ENCODE measurements at places on chromosomes 13 and 19.

DNA sequence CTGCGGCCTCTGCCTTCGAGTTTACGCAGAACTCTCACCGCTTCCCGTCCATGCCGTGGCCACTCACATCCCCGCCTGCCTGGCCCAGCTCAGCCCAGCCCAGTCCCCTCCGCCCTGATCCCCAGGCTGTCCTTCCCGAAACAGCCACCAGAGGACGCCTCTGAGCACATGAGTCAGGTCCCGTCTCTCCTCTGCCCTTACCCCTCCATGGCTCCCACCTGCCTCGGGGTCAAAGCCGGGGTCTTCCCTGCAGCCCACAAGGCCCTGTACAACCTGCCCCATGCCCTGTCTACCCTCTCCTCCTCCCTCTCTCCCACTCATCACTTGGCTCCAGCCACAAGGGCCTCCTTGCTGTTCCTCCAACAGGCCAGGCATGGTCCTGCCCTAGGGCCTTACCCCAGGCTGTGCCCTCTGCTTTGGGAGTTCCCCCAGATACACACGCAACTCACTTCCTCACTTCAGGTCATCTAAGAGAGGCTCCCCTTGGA is 8.1 kb upstream of the SEMA6B start:
- peak; percentile 57 for DNase-seq

DNA sequence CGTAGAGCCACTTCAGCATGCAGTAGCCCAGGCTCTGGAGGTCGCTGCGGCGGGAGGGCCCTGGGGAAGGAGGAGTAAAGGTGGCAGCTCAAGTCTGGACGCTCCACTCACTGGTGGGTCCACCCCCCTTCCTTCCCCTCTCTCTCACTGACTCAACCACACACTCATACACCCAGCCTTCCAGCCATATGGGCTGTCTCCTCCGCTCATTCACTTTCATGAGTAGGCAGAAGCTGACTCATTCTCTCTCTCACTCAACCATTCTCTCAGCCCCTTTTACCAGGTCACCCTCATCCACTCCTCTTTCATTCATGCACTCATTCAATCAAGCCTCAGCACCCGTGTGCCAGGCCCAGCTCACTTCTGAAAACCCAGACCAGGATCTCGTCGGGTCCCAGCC is 27.5 kb upstream of the SIGLEC11 start:
- DNase-seq = peak; percentile 20

- DNase-seq = peak; percentile 35
Observed at GRCh38 chr13:70960841-70961443, 852.7 kb upstream of the KLHL1 start.

GRCh38 chr19:28999724-29000433 is 213.1 kb downstream of the UQCRFS1 start:
- no peak for DNase-seq

DNA sequence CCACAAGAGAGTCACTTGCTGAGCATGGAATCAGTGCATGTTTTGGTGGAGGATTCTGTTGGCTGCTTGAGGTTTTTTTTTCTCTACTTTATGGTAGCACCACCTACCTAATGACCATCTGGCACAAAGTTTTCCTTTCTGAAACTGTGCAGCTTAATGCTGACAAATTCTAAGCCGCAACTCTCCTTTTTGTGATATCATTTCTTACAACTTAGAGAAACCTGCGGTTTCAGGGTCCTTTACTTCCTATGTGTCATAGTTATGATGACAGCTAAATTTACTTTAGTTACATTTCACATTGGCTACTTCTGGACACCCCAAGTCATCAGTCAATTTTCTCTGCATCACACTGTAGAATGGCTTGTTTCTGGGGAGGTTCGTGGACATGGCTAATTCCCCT is 115.4 kb upstream of the TMTC4 start:
- DNase-seq = no peak

DNA sequence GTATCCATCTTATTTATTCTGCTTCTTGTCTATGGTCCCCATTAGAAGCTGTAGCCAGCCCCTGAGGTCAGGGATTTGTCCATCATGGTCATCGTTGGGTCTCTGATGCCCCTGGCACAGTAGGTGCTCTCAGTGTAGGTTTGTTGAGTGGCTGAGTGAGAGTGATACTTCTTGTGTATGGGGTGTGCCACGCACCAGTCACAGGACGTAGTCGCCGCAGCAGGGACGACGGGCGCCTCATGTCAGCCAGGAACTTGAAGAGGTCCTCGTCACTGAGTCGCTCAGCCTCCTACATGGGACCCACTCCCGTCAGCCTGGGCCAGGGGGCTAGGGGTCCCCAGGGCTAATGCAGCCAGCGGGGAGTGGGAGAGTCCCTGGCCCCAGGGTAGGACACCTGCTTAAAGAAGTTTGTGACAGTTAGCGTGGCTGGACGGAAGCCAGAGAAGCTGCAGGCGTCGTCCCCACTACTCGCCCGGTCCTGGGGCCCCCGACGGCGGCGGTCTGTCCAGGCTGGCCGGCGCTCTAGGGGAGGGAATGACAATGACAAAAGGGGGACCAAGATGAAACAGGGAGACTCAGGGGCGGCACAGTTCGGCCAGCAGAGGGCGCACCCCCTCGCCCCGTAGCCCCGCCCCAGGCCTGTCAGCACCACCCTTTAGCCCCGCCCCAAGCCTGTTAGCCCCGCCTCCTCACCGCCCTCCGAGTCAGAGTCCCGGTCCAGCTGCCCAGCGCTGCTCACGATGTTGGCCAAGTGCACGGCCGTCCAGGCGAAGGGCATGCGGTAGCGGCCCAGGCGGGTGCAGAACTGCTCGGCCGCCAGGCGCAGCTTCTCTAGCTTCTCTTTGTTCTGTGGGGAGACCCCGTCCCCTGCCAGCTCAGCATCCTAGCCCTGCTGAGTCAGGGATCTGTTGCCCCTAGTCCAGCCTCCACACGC is 3.7 kb downstream of the ANGPTL8 start:
- peak; percentile 51 for DNase-seq

GRCh38 chr19:48608798-48609263 is 2.3 kb downstream of the SPACA4 start:
- DNase-seq = peak; percentile 59

Measured in ACHN (cell line).